ENCODE measurements at places on chromosomes 3 and 15.

- no peak for DNase-seq
Observed at GRCh38 chr15:101325263-101326025, 30.4 kb upstream of the SNRPA1 start.

- DNase-seq, result no peak
Observed at GRCh38 chr3:133988631-133989161, 41.0 kb downstream of the SLCO2A1 start.

DNA sequence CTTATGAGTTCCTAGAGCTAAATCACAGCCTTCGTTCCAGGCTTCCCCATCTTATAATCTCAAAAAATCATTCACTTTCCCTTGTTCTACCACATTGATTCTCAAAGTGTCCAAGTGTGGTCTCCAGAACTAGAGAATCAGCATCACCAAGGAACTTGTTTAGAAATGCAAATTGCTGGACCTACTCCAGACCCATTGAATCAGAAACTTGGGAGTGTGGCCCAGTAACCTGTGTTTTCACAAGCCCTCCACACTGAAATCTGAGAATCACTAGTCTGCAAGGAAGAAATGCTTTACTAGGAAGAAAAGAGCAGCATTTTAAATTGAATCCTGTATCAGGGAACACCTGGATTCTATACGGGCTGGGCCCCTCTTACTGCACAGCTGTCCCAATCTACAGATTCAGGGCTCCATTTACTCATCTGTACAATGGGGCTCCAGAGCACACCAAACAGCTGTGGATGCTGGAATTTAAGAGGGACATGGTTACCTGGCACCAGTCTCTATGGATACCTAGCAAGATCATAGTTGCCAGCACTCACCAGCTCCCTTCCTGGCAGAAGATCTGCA, 3.9 kb downstream of the MEGF11 start:
- DNase-seq, result no peak

DNA sequence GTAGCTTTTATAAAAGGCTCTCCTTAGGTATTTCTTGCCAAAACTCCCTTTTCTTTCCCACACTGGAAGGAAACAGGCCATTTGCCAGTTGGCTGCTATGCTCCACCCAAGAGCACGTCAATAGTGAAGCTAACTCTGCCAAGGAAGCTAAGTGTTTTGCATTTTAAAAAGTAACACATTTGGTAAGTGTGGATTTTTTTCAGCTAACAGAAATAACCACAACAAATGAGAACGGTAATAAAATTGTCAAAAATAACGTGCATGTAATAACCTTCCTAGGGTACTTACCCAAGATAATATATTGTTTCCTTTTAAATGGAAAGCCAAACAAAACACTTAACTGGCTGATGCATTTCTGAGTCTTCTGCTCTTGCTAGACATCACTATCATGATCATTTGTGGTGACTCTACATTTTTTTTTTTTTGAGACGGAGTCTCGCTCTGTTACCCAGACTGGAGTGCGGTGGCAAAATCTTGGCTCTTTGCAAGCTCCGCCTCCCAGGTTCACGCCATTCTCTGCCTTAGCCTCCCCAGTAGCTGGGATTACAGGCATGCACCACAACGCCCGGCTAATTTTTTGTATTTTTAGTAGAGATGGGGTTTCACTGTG, 4.6 kb downstream of the DPP8 start:
- no peak for DNase-seq

- peak; percentile 19 for DNase-seq
Observed at GRCh38 chr3:123027292-123028232, at the start of gene SEMA5B. TSS of gene SEMA5B (minus strand) at chr3:123027763. CDS start at chr3:122961263, 66,500 bp downstream.

DNA sequence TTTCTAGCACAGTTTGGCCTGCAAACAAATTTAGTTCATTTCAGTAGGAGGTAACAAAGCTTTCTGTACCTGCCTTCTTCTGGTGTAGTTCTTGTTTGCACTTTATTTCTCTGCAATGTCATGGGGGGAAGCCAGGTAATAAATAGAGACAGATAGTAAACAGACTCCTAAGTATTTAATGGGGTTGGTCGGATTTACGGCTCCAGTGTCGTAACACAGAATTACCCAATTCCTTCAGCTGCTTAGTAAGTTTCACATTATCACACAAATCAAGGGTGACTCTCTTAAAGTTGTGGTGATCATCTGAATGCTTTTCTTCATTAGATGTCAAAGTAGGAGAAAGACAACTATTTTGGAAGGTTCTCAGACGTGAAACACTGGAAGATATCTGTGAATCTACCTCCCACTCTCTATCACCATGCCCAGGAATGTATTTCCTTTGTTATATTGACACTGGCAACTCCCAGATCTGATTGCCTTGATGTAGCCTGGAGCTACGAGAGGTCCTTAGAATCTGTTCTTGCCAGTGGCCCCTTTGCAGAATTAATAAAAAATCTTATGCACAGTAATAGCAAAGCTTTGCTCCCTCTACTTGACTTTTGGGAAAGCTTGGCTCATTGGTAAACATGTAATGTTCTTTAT, 25.0 kb upstream of the TMC3 start:
- no peak for DNase-seq

DNA sequence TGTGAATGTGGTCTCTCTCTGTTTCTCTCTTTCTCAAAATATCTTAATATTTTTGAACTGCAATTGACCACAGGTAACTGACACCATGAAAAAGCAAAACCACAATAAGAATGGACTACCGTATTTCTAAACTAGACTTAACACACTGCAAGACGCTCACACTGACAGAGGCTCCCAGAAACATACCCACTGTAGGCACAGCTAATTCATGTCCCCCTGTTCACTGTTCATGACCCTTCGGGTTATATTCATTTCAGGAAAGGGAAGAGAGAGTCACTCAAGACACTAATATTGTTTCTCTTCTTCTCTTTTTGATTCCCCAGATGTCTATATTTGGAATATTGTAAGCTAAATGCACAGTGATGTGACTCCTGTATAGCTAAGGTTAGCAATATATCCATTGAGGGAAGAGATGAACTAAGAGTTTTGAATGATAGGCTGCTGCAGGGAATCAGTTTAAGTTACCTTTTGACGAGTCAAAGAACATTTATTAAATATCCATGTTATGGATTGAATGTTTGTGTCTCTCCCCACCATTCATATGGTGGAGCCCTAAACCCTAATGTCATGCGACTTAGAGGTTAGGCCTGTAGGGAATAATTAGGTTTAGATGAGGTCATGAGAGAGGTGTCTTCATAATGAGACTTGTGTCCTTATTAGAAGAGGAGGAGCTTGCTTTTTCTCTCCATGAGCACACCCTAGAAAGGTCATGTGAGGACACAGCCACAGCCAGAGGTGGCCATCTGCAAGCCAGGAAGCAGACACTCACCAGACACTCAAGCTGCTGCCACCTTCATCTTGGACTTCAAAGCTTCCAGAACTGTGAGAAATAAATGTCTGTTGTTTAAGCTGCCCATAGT, 216.6 kb upstream of the GRM7 start:
- DNase-seq, result no peak

DNA sequence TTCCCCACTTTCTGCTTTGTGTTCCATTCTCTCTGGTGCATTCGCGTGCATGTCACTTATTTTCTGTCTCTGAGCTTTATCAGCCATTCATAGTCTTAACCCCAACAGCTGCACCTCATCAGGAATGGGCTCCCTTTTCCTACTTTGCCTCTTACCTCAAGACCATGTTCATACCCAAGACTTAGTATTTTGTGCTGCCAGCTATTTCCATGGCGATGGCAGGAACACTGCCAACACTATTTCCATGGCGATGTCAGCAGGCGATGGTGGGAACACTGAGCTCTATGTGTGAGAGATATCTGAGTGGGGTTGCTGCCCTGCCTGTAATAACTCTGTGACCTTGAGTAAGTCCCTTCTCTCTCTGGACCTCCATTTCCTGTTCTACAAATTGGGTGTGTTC, 5.5 kb downstream of the ZNF35 start:
- DNase-seq, result no peak

GRCh38 chr3:70914862-70915261, 602.4 kb upstream of the MDFIC2 start:
- DNase-seq, result no peak

- no peak for DNase-seq
Observed at GRCh38 chr3:128805772-128806171, 73.6 kb upstream of the ACAD9 start.

- no peak for DNase-seq
Observed at GRCh38 chr3:172201136-172201869, 161.9 kb downstream of the FNDC3B start.

- no peak for DNase-seq
Observed at GRCh38 chr3:192851821-192852372, 65.8 kb downstream of the MB21D2 start.

DNA sequence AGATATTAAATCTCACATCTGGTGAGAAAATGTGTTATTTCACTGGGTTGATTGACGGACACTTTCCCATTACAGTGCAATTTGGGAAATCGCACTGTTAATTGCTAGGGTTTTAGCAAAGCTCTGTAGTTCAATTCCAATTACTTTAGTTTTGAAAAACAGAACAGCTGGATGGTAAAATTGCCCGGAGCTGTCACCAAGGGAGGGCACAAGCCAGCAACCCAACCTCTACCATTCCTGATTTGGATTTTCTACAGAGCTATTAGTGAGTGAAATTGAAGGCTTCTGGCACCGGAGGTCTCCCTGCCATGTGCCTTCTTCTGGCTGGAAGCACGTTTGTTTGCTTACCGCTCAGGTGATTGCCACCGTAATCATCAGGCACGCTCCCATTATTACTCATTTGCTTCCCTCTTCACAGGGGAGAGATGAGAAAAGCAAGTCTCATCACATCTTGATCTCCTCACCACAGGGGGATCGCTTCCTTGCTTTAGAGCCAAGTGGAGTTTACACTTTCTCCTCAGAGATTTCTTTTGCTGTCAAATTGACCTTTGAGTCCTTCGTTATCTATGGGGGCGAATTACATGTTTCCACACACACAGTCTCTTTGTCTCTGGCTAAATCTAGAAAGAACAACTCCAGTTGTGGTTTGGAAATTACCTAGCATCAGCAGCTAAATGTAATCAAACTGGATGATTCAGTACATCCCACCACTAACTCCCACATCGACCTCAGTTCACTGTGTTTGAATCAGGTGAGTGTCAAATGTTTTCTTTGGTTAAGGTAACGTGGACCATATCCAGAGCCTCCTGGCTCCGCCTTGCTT, 421.7 kb upstream of the GOLIM4 start:
- no peak for DNase-seq

- DNase-seq, result no peak
Observed at GRCh38 chr3:129549006-129549800, 6.2 kb downstream of the H1-8 start.

GRCh38 chr3:46574243-46574646, 8.1 kb upstream of the LRRC2 start:
- no peak for DNase-seq

DNA sequence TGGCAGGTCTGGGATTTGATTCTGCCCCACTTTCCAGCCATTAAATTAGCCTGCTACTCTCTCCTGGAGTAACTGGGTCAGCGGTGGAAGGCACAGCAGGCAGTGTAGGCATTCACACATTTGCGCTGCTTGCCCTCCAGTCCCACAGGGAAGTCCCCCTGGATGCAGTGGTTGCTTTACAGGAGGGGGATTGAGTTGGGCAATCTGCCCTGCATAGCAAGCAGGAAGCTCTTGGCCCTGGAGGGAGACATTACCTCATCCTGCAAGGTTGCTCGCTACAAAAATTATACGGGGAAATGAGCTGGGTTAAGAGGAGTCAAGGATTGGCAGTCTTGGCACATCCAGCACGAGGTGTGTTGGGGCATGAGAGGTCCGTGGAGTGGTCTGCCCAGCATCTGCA, 14.8 kb downstream of the MCM2 start:
- DNase-seq, result no peak

- no peak for DNase-seq
Observed at GRCh38 chr15:28043691-28044091, 55.4 kb downstream of the OCA2 start.

- no peak for DNase-seq
Observed at GRCh38 chr3:192655628-192656027, 71.7 kb downstream of the FGF12 start.

- peak; percentile 82 for DNase-seq
Observed at GRCh38 chr3:124780761-124781475, 50.7 kb downstream of the UMPS start.

Measured in anterior cingulate cortex (tissue), 58 donors.